ENCODE measurements at places on chromosomes 7 and 10.

DNA sequence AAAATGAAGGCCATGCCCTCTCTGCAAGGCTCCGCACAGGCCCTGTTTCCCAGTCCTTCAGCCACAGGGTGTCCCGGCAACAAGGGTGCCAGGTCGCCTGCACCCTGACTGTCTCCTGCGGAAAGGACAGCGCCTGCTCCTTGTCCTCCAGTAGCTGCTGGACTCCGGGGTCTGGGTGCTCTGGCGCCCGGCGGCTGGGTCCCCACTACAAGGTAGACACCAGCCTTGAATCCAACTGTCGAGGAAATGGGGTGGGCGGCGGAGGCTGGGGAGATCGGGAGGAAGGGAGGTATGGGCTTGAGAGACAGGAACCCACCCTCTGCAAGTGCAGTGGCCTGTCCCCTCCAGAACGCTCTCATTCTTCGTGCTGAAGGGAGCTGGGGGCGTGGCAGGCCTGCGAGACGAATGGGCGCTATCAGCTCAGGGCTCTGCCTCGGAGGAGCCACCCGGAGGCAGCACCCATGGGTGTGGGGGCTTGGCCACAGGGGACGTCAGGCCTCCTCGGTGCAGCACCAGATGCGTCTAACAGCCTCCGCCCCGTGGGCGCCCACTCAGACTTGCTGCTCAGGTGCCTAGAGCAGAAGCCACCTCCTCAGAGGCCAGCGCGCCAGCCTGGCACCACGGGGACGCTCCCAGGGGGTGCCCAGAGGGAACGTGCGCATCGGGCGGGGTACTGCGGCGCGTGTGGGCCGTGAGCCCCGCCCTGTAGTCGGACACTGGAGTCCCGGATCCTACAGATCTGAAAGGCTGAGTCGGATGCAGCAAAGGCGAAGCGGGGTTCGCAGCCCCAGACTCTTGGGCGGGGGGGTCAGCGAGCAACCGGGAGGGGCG lies 15.6 kb downstream of the ADAM8 start:
- no peak for DNase-seq

DNA sequence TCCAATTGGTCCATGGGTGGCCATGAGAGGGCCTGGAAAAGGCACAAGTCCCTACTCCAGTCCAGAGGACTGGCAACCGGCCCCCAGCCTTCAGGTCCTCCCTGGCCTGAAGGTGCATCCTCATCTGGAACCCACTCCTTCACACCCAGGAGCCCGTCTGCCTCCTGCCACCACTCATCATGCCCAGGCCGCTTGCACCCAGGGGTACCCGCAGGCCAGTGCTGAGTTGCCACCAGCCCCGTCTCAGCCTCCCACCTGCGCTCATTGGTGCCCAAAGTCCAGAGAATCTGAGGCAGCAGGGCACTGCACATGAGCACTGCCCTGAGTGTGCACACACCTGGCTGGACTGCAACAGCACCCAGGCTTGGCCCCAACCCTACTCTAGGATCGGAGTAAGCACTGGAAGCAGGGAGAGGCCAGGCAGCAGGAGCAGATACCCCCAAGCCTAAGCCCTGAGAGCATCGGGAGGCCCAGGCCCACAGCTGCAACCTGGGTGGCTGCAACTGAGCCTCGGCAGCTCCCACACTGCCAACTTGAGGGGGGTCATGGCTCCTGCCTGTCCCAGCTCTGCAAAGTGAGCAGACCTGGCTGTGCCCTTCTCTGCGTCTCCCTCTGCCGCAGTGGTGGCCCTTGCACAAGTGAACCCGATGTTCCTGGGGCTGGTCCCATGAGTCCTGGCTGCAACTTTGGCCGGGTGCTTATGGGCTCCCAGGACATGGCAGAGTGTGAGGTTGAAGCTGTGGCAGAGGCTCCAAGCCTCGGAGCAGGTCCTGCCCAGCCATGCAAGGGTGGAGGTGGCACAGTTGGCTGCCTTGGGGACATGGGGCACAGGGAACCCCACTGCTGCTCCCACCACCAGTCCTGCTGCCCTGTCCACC lies 44.3 kb downstream of the TCERG1L start:
- no peak for DNase-seq

DNA sequence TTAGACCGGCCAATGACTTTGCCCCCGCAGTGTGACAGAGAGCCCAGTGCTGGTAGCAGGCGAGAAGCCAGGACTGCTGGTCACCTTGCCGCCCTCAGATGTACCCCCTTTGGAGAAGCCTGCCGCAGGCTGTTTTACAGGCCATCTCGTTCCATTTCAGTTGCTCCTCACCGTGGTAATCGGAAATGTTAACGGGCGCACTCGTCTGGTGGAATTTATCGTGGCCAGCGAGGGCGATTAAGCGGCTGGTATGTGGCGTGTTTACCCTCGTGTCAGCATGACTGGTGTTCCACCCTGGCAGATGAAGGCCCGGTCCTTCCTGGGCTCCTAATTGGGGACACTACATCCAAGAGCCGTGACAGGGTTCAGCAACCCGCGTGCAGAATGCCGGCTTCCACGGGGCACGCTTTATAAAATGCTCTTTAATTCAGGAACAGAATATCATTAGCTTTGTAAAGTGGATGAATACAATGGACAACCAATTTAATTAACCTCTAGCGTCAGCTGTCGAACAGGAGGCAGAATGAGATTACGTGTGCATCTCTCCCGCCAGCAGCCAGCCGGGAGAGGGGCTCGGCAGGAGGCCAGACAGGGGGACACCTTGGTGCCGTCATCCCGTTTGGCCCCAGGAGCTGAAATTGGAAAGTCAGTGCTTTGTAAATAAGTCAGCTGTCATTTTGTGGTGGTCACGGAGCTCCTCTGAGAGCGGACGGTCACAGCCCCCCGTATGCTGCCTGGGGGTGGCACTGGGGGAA lies 108.3 kb downstream of the NKX6-2 start:
- no peak for DNase-seq

DNA sequence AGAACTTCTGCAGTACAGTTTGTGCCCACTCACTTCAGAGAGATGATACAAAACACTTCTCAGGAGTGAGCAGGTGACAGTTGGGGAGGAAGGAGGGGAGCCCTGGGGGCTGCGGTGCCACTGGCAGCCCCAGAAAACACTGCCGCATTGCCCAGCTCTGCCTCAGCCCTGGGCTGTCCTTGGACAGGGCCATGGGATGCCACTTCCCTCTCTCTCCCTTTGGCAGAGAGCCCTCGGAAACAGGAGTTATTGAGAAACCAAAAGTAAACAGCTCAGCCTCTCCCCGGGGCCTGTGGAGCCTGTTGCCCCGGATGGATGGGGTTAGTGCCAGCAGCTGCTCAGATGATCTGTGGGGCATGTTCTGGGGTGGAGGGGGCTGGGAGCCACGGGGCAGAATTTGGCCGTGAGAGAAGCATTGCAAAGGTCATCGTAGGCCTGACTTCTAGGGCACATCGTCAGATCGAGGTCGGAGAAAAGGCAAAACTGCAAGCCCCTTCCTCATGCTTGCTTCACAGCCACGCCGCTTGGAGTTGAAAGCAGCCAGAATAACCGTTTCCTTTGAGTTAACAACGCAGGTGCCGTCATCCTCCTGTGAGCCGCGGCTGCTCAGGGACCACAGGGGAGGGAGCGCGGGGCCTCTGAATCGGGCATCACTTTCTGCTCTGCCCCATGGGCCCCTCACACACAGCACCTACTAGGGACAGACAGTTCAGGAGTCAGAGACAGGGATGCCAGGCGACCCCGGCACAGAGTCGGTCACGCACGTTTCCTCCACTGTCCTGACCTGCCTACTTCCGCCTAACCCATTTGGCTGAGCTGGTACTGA lies 256.4 kb downstream of the CAMK1D start:
- DNase-seq: peak; percentile 66

DNA sequence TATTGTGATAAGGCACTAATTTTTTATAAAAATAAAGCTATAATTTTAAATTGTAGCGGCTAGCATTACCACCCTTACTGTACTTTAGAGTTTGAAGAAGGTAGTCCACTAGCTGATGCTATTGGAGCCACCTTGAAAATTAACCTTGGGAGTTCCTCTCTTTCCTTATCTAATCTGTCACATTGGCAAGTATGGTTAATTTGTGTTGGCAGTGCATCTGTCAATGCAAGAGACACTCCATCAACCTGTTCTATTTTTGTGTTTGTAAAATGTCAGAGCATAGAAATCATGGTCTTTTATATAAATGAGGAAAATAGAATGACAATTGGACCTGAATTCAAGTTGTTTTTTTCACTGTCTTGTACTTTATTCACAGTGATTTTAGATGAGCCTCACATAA lies 20.5 kb downstream of the GLCCI1 start:
- DNase-seq: no peak

GRCh38 chr10:119360181-119360921 lies 153.0 kb downstream of the GRK5 start:
- DNase-seq: no peak

- DNase-seq: no peak
Observed at GRCh38 chr7:156499247-156499881, 141.2 kb upstream of the RNF32 start.

GRCh38 chr7:18577096-18577771 lies 81.7 kb downstream of the HDAC9 start:
- no peak for DNase-seq

DNA sequence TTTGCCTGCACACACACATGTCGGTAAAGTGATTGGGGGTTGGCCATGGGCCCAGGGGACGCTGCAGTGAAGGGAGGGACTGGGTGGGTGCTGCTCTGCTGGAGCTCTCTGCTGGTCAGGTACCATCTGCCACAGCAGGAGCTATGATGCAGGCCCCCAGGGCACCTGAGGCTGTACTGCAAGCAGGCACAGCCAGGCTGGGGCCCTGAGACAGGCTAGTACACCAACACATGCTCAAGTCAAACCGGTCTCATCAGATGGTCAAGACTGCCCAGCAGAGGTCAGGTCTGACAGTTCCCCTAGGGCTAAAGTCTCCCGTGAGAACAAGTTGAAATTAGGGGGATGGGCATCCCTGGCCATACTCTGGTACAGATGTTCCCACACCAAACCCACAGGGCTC lies 118.3 kb upstream of the THSD7A start:
- DNase-seq: no peak

- no peak for DNase-seq
Observed at GRCh38 chr10:81724431-81724830, 150.6 kb upstream of the NRG3 start.
